Activated CD4-positive, alpha-beta memory T cell treated with anti-CD3 and anti-CD28 coated beads for 36 hours (primary cell): ENCODE measurements at places on chromosomes 5 and 9. TPM values are rescaled to one million over a fixed set of nuclear protein-coding genes. Genes with fewer than 3 reads are reported as not detected.

- H3K27me3 ChIP-seq: peaks cover 3% of the 10 kb centered on the region
- no peak for DNase-seq
- no peak overlapping the region for H3K4me3 ChIP-seq
- no peak overlapping the region for H3K27ac ChIP-seq
Observed at GRCh38 chr9:133996531-133997520, 4.7 kb upstream of the VAV2 start.

MELK gene
- 68.4 TPM for total RNA-seq

CD14 gene
- 0.62 TPM for total RNA-seq

DNA sequence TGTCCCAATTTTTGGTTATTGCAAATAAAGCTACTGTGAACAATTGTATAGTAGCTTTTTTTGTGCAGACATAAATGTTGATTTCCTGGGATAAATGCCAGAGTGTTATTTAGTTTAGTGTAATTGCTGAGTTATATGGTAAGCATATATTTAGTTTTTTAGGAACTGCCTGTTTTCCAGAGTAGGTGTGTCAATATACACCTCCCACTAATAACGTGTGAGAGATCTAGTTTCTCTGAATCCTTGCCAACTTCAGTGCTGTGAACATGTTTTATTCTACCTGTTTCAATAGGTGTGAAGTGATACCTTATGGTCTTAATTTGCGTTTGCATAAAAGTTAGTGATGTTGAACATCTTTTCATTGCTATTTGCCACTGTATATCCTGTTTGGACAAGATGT lies 9.1 kb upstream of the OR2S2 start:
- H3K27ac ChIP-seq: no peak overlapping the region
- no peak overlapping the region for H3K4me3 ChIP-seq
- H3K4me1 ChIP-seq: no peaks in the 10 kb centered on the region
- DNase-seq: no peak
- peaks cover 11% of the 10 kb centered on the region for H3K27me3 ChIP-seq
- no peaks in the 10 kb centered on the region for H3K36me3 ChIP-seq

GRCh38 chr5:107971846-107972245 lies 301.1 kb upstream of the EFNA5 start:
- H3K4me1 ChIP-seq: no peaks in the 10 kb centered on the region
- H3K27me3 ChIP-seq: no peaks in the 10 kb centered on the region
- no peak overlapping the region for H3K27ac ChIP-seq

GRCh38 chr9:136901516-136902258 lies 15.4 kb downstream of the TRAF2 start:
- H3K36me3 ChIP-seq: peaks cover 47% of the 10 kb centered on the region
- H3K27ac ChIP-seq: peak overlapping the region; percentile 98
- peaks cover 56% of the 10 kb centered on the region for H3K4me1 ChIP-seq
- H3K4me3 ChIP-seq: peak overlapping the region; percentile 70
- no peaks in the 10 kb centered on the region for H3K27me3 ChIP-seq
